ENCODE measurements at places on chromosomes 13 and 19. TPM values are rescaled to one million over a fixed set of nuclear protein-coding genes. Genes with fewer than 3 reads are reported as not detected.

Gene KIR2DL3
- total RNA-seq, result not detected

Gene NRTN
- 24.1 TPM for total RNA-seq

Gene PIN1
- 22.7 TPM for total RNA-seq

DNA sequence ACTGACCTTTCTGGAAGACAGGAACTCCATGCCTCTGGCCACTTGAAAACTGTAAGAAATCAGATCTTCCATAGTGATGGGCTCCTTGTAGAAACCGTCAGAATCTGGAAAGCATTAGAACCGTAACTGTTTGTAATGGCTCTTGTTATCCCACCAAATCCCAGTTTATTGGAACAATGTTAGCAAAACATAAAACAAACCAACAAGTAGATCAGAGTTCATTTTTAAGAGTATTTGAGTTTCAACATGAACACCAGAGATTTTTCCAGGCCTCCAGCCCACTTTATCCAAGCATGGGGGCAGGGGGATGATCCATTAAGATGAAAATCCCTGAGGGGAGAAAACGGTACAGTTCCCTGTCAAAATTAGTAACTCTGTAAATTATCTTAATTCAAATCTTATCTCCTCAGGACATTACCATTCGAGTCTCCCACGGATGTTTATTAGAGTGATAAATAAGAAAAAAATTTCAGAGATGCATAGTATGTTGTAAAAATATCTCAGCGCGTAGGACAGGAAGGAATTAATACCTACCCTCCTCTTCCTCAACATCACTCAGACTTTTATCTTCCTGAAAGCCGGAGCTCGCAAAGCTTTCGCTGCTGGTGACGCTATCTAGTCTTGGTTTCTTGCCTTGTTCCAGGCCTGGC lies 172.5 kb downstream of the FLT1 start:
- DNase-seq, result no peak

- no peak for DNase-seq
These were observed 77.0 kb downstream of the PTPRS start for GRCh38 chr19:5263615-5264014.

- DNase-seq, result no peak
These were observed 8.9 kb downstream of the PODNL1 start for GRCh38 chr19:13929340-13929739.

Measured in body of pancreas (tissue), 4 donors.